Endothelial cell of umbilical vein (primary cell): ENCODE measurements at places on chromosomes 6 and 20. TPM values are rescaled to one million over a fixed set of nuclear protein-coding genes. Genes with fewer than 3 reads are reported as not detected.

TUBB2B gene
- total RNA-seq = 3.6 and 8.3 TPM in 2 replicates

NTSR1 gene
- 0.30 and 2.1 TPM in 2 replicates for total RNA-seq

CST5 gene
- total RNA-seq = not detected in 2 replicates

MYBL2 gene
- total RNA-seq = 105 and 107 TPM in 2 replicates

DEFB125 gene
- not detected in 2 replicates for total RNA-seq
